Non-pigmented ciliary epithelial cell (primary cell): ENCODE measurements at places on chromosomes 7 and 10.

DNA sequence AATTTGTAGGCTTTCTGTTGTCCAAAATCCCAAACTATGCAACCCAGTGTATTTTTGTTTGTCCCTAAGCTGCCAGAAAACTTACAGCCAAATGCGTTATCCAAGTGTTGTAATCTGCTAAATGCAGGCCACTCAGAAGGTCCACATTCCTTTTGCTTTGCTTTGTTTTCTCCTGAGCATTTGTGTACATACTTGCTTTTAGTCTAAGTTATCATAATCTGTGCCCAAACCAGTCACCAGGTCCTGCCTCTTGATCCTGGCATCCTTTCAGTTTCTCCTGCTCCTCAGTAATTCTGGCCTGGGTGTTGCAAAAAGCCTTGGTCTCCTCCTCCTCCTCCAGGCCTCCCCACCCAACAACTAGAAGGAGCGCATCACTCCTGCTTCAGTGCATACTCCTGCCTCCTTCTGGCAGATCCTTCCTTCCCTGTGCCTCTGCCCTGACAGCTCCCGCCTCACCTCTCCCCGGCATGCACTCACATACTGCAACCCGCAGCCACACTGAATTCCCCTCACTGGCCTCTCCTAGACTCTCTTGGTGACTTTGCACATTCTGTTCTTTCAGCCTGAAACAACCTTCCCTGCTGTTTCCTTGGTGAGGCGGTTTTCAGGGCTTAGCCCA lies 2.3 kb downstream of the DENND2A start:
- no peak for DNase-seq

- no peak for DNase-seq
Measured at GRCh38 chr7:106205621-106206222, 79.1 kb downstream of the NAMPT start.

DNA sequence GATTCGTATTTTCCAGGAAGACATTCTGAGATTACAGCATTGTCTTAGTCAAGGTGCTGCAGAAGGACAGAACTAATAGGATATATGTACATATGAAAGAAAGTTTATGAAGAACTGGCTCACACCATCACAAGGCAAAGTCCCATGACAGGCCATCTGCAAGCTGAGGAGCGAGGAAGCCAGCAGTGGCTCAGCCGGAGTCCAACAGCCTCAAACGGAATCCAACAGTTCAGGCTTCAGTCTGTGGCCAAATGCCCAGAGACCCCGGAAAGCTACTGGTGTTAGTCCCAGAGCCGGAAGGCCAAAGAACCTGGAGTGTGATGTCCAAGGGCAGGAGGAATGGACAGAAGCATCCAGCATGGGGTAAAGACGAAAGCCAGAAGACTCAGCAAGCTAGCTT lies 4.4 kb upstream of the ZFAND2A start:
- no peak for DNase-seq

DNA sequence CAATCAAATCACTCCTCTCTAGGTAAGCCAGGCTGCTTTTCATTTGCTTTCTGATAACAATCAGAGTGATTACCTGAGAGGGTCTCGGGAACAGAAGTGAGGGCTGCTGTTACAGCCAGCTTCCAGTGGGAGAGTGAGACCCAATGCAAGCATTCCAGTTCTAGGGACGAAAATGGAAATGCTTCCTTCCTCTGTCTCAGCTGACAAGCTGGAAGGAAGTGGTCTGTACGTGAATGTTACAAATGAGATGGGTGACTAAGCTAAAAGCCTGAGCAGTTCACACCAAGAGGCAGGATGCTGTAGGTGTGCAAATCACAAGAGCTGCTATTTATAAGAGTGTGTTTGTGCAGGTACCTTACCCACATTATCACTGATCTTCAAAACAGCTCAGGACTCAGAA lies 772.4 kb downstream of the GRID1 start:
- DNase-seq, result no peak

GRCh38 chr7:30452280-30452930 lies 26.2 kb downstream of the NOD1 start:
- DNase-seq, result no peak

- DNase-seq, result no peak
Measured at GRCh38 chr10:11089272-11089671, 71.6 kb downstream of the CELF2 start.

GRCh38 chr10:110848106-110848505 lies 23.6 kb upstream of the PDCD4 start:
- no peak for DNase-seq

GRCh38 chr10:99421233-99421739 lies 9.1 kb downstream of the GOT1 start:
- DNase-seq, result no peak

- DNase-seq, result no peak
Measured at GRCh38 chr7:33742521-33742920, 162.8 kb upstream of the BMPER start.

DNA sequence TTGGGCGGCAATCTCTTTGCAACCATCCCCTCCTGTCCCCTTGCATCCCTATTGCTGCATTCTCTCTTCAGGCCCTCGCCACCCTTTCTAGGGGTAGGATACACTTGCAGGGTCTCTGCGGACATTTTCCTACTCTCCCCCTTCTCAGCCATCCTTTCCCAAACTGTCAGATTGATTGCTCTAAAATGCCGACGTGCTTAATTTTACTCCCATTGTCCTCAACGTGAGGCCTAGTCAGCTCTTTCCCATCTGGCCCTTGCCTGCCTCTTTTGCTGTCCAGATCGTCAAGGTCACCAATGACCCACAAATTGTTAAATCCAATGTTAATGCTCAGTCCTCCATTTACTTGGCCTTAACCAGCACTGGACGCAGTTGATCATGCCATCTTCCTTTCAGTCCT lies 12.7 kb upstream of the LRMDA start:
- no peak for DNase-seq

DNA sequence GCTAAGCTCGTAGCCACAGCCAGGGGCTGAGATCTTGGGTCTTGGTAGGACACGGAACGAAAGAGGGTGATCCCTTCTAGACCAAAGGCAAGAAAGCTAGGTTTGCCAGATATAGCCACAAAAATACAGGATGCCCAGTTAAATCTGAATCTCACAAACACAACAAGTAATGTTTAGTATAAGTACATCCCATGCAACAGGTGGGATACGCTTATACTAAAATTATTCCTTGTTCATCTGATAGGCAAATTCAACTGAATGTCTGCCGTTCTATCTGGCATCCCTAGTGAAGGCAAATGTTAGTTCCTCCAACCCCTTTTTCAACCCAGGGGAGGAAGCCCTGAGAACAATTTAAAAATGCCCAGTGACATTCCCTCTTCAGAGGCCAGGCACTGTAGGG lies 131.1 kb upstream of the MGMT start:
- no peak for DNase-seq

GRCh38 chr7:154913638-154914307 lies 89.2 kb downstream of the PAXIP1 start:
- peak; percentile 17 for DNase-seq

GRCh38 chr10:121708728-121709674 lies 110.8 kb upstream of the FGFR2 start:
- DNase-seq, result no peak

DNA sequence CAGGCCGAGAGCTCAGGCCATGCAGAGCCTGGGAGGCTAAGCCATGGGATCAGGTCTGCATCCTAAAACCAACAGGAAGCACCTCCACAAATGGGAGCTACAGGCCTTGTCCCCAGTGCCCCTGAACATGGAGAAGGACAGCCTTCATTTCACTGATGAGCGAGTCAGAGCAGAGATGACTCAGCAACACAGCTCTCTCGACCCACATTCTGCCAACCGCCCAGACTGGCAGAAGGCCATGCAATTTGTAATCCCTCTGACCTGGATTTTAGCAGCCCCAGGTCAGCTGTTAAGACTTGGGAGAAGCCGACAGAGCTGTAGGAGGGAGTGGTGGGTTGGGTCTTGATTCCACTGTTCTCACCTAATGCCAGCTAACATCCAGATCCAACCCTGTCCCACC lies 25.5 kb downstream of the VOPP1 start:
- no peak for DNase-seq

- peak; percentile 26 for DNase-seq
Measured at GRCh38 chr10:116201011-116201410, 72.0 kb downstream of the GFRA1 start.

DNA sequence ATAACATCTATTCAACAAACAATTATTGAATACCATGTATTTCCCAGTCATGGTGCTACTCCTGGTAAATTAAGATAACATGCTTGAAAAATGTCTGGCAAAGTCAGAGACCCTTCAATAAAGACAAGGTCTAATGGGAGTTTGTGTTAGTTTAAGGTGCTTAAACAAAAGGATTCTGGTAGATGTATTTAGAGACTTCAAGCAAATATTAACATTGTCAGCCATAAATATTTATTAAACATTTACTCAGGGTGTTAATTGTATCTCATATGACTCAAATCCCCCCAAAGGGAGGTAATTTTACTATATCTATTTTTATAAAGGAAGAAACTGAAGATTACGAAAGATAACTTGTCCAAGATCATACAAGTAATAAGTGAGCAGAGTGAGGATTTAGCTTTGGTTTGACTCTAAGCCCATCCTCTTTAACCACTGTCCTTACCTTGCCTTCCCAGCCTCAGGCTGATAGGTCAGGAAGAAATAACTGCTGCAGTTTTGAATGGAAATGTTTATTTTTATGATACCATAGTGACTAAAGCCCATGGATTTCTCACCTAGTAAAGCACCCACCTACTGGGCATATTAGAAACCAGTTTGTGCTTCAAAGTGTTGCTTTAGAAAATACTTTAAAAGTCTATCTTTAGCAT lies 215.4 kb downstream of the COBL start:
- no peak for DNase-seq

- DNase-seq, result no peak
Measured at GRCh38 chr10:112071596-112072133, 111.9 kb downstream of the GPAM start.

DNA sequence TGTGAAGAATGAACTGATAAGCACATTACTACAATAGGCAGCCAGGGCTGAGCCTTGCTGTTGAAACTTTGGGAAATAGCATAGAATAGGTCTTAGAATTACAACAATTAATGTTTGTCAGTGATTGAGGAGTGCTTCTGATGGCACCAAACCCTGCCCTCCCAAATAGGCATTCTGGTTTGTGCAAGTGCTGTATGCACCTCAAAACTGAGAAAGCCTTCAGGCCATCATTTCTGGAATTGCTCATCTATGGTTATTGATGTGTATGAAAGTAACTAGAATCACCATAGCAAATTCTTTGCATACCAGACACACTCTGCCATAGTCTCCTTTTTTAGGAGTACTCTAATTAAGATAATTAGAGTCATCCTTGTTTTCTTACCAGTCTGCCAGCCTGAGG lies 585.0 kb upstream of the MBL2 start:
- DNase-seq, result no peak

- DNase-seq, result no peak
Measured at GRCh38 chr7:154744861-154745258, 258.1 kb downstream of the PAXIP1 start.

DNA sequence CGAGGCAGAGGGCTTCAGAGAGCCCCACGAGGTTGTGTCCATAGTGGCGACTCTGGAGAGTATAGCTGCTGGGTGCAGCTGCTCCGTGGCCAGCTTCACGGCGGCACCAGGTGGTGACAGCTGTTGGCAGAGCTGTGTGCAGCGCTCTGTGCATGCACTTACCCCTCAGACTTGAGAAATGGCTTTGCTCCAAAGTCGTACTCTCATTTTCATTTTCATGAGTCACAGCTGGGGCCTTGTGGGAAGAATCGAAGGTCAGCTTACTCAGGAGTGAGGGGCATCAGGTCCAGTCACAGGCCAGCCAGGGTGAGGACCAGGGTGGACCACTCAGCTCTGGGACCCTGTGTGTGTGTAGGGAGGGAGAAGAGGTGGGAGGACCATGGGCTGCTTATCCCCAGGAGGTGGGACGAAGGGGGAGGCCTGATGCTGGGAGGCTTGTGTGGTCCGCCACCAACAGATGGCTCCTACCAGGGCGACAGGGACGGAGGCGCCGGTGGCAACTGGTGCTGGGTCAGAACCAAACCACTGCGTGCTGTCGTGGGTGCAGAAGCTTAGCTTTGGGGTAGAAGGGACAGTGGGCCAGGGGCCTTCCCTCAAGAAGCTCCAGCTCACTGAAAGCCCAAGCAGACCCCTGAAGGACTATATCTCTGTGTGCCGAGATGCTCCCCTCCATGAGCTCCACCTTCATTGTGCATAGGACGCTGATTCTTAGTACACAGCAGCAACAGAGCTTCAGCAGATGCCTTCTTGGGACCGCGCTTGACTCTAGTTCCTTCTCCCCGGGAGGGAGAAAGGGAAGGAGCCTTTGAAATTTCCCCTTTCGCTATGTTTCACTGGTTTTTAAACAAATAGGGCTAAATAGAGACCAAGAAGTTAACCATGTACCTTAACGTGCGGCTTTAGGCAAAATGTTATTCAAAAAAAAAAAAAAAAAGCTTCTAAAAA lies 225.0 kb downstream of the CELF2 start:
- DNase-seq, result no peak

DNA sequence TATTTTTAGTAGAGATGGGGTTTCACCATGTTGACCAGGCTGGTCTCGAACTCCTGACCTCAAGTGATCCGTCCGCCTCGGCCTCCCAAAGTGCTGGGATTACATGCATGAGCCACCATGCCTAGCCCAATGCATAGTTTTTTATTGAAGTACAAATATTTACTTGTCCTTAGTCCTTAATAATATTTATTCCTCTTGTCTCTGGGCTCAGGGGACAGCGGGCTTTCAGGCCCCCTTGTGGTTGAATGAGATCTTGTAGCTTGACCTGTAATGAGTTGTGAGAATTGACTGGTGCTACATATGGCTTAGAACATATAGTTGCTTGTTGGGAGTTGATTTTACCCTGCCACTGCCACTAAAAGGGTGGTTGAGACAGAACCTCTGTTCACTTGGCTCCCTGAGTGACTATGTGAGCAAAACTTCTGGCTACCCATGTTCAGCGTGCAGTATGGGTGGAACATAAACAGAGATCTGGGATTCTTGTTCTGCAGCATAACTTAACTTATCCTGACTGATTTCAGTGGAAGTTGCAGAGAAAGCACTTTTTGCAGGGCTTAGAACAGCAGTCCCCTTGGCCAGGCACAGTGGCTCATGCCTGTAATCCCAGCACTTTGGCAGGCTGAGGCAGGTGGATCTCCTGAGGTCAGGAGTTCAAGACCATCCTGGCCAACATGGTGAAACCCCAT lies 14.9 kb downstream of the CCL26 start:
- no peak for DNase-seq

DNA sequence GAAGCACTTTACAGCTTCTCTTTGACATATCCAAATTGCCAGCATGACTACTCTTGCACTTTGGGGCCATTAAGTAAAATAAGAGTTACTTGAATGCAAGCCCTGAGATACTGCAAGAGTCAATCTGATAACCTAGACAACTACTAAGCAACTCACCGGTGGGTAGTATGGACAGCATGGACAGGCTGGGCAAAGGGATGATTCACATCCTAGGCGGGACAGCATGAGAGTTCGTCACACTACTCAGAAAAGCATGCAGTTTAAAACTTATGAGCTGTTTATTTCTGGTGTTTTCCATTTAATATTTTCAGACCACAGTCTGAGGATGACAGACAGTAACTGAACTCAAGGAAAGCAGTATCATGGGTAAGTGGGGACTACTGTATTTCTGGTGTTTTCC lies 84.0 kb downstream of the ORC5 start:
- DNase-seq, result peak; percentile 42

GRCh38 chr7:44172803-44173424 lies 16.3 kb downstream of the GCK start:
- DNase-seq, result no peak
